ENCODE measurements at places on chromosomes 11 and 22. TPM values are rescaled to one million over a fixed set of nuclear protein-coding genes. Genes with fewer than 3 reads are reported as not detected.
A peak's percentile ranks its signal among the peaks of the same experiment; 100 is the strongest.

DNA sequence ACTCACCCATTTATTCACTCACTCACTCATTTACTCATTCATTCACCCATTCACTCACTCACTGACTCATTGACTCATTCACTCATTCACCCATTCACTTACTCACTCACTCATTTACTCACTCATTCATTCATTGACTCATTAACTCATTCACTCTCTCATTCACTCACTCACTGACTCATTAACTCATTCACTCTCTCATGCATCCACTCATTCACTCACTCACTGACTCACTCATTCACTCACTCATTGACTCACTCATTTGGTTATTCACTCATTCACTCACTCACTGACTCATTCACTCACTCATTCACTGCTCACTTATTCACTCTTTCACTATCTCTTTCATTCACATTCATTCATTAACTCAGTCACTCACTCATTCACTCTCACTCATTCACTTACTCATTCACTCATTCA lies 2.5 kb upstream of the MUC5AC start:
- DNase-seq = no peak

GRCh38 chr22:50731811-50732624 lies 6.0 kb upstream of the ACR start:
- peak; percentile 51 for DNase-seq

DNA sequence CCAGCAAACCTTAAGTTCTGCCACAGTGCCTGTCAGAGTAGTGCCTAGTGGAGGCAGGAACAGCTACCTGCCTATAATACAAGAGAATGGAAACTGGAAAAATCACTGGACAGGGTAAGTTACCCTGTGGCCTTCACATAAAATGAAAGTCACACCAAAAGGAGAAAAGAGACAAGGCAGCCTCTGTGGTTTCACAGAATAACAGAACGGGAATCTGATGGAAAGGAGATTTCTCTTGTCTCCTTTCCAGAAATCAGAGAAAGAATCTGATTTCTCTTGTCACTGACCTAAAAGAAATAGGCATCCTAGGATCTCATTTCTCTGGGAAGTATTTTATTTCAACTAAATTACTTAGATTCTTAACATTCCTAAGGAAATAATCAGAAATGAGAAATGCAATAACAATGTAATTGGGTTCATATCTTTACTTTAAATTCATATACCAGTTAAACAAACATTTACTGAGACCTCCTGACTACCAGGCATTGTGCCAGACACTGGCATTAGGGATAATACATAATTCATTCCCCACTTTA lies 41.6 kb downstream of the PRCP start:
- no peak for DNase-seq

CDC42EP1 gene
- total RNA-seq = not detected

SELENOM gene
- total RNA-seq = 54.8 TPM

SERPINH1 gene
- 3.5 TPM for total RNA-seq

LZTR1 gene
- total RNA-seq = 59.3 TPM

- DNase-seq = no peak
Observed at GRCh38 chr11:126809514-126810289, 190.9 kb downstream of the KIRREL3 start.

DNA sequence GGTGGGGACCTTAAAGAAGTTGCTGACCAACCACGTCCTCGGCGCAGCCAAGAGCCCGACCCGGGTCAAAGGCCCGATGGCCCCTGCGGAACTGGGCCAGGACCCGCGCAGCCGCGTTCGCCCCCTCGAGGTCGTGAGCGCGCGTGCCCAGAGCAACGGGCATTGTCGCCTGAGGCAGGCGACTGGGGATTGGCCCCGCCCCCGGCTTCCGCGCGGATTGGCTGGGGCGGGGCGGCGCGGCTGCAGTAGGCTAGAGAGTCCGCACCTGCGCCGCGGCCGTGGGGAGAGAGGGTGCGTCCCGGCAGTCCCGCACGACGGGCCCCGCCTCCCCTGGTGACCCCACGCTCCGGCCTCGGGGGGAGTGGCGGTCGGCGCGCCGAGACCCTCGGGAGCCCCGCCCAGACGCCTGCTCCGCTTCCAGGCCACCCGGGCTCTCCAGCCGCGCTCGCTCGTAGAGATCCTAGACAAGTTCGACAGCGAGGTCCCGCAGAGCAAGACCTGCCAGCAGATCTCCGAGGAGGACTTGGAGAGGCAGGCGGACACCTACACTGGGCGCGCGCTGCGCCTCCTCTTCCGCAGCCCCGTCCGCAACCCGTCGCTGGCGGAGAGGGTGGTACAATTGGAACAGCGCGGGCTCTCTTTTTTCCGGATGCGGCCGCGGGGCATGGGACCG lies 8.3 kb upstream of the PPIL2 start:
- DNase-seq = peak; percentile 80

CD248 gene
- total RNA-seq = not detected

DNA sequence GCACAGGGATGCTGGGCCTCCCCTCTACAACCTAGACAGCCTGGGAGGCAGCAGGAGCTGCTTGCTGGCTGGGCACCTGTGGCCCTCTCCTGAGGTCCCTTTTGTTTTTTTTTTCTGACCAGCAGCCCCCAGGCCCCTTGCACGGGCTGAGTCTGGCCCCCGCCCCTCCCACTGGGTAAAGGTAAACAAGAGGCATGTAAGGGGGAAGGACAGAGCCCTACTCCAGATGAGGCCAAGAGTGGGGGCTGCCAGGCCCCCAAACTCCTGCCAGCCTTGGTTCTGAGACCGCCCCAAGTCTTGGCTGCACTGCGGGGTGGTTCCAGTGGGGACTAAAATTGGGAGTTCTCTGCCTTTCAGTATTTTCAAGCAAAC lies 9.2 kb downstream of the PLXNB2 start:
- DNase-seq = no peak

GRCh38 chr11:22728600-22729389 lies 62.4 kb downstream of the GAS2 start:
- no peak for DNase-seq

DNA sequence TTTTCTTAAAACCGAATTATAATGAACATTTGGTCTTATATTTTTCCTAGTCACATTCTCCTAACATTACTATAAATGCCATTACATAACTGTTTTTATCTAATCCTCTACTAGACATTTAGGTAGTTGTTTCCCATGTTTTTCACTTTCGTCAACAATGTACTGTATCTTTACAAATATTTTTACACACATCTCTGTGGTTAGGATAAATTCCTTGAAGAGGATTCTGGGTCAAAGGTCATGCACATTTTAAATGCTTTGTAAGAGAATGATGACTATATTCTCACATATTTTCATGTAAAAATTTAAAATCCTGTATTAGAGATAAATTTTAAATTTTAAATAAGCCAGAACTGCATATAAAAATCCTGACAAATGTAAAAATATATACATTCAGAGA lies 61.3 kb upstream of the CLNS1A start:
- no peak for DNase-seq

Data from T-helper 17 cell (primary cell).